ENCODE measurements at places on chromosomes 4 and X. TPM values are rescaled to one million over a fixed set of nuclear protein-coding genes. Genes with fewer than 3 reads are reported as not detected.

PHEX gene
- total RNA-seq = 0.32 TPM

GRCh38 chr4:171793723-171794122, 19.5 kb upstream of the GALNTL6 start:
- DNase-seq = no peak

- no peak for DNase-seq
Observed at GRCh38 chr4:62015043-62015739, 815.1 kb downstream of the ADGRL3 start.

GRCh38 chrX:31483336-31483735, 411.5 kb upstream of the FTHL17 start:
- DNase-seq = peak; percentile 76

GRCh38 chr4:766152-766515, 59.8 kb downstream of the CPLX1 start:
- peak; percentile 40 for DNase-seq

DNA sequence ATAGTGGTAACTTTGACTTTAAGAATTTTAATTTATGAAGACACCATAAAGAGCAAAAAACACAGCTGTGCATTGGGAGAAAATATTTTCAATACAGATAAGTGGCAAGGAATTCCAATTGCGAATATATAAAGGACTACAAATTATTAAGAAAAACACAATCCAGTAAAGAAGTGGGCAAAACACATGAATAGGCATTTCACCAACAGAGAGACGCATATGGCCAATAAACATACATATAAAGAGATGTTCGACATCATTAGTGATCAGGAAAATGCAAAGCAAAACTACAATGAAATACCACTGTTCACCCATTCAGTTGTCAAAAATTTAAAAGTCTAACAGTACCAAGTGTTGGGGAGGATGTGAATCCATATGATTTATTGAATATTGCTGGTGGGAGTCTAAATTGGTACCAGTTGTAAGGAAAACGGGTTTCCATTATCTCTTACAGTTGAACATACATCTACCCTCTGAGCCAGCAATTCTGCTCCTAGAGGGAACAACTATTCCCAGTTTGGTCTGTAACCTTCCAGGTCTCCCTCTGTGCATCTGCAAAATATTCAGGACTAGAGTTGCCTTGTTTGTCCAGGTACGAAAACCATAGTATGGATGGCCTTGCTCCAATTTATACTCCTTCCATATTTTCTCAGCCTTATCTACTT, 1.7 kb upstream of the MPP1 start:
- DNase-seq = no peak

GRCh38 chrX:17183566-17183965, 191.4 kb upstream of the NHS start:
- no peak for DNase-seq

DNA sequence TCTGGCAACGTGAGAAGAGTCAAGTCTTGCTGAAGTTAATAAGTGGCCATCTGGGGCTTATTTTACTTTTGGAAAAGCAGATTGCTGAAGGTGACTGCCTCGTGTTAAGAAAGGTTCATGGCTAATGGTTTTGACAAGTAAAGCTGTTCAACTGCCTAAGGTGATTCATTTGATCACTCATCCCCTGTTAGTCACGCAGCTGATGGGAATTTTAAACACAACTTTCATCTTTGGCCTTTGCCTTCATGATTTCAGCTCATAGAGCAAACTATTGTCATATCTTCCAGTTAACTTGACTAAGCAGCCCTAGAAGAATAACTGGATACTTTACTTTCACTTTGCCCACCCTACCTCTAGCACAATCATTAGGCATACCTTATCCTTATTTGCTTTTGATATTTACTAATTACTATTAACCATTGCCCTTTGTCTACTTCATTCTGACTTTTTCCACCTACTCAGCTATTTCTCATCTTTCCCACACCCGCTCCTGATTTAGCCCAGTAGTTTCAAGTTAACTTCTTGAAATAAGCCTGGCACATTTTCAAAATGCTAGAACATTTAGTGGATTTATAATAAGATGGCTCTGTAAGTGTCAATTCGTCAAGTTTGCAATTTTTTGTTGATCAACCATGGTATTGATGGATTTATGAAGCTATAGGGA, 170.6 kb upstream of the S100G start:
- no peak for DNase-seq

Data from SK-MEL-5 (cell line).